ENCODE measurements at places on chromosomes 7 and 10. TPM values are rescaled to one million over a fixed set of nuclear protein-coding genes. Genes with fewer than 3 reads are reported as not detected.

Gene DEPP1
- total RNA-seq, result 518 TPM

Gene ENTPD7
- total RNA-seq, result 8.5 TPM

Gene LRGUK
- 2.0 TPM for total RNA-seq

Gene OAT
- 93.9 TPM for total RNA-seq

Gene MCM10
- 0.54 TPM for total RNA-seq

Gene KIAA1549
- 1.5 TPM for total RNA-seq

Gene PWWP2B
- 27.0 TPM for total RNA-seq

Gene COL1A2
- total RNA-seq, result 50.4 TPM

Gene VTI1A
- total RNA-seq, result 65.3 TPM

Gene PCDH15
- total RNA-seq, result not detected

Gene KBTBD2
- 48.2 TPM for total RNA-seq

Gene ANKRD7
- total RNA-seq, result 3.3 TPM

Gene WIPF3
- total RNA-seq, result 1.2 TPM

Gene FBXL13
- total RNA-seq, result 4.2 TPM

Gene IGFBP1
- total RNA-seq, result not detected

Gene C10orf90
- 5.1 TPM for total RNA-seq

Gene ARHGEF35
- 31.0 TPM for total RNA-seq

Gene FLNC
- 8.4 TPM for total RNA-seq

Gene ANKRD22
- total RNA-seq, result not detected

Gene DOCK4
- total RNA-seq, result 14.0 TPM

Gene SUN3
- total RNA-seq, result not detected

Gene TBX20
- total RNA-seq, result 0.22 TPM

Gene C7orf57
- not detected for total RNA-seq

Gene OR9A2
- total RNA-seq, result not detected

Gene MYO1G
- 1.2 TPM for total RNA-seq

Gene ECHDC3
- total RNA-seq, result 71.3 TPM

Gene SVOPL
- not detected for total RNA-seq

Gene GCK
- 0.22 TPM for total RNA-seq

Gene TMEM176B
- 14.5 TPM for total RNA-seq

Gene GIMAP8
- total RNA-seq, result 34.5 TPM

Gene PAPOLB
- total RNA-seq, result 1.4 TPM

Gene ZNF488
- total RNA-seq, result 0.24 TPM

All from thyroid gland (tissue), 4 donors.